Umbilical cord (tissue), 2 donors: ENCODE measurements at places on chromosomes 16 and 17.

DNA sequence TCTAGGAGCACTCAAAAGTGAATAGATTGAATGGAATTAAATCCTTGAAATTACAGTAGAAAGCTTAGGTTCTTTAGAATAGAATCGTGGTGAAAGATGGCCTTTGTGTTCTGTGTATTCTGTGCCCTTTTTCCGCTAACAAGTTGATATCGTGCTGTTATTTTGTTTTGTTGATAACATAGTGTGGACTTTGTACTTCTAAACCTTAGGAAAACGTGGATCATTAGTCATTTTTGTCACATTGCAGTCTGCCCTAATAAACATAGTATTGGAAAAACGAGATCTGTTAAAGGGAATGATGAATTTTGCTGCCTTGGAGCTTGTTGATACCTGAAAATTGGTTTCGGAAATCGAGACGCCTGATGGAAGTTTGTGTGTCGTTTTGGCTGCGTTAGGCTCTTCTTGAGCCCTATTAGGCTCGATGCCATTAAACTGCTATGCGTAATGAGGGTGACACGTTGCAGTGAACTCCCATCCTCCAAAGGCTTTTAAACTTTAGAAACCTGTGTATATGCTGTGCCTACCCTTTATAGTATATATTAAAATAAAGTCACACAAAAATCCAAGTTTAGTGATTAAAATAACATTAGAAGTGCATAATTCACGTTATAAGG lies 145.7 kb downstream of the PRKCA start:
- DNase-seq: no peak

DNA sequence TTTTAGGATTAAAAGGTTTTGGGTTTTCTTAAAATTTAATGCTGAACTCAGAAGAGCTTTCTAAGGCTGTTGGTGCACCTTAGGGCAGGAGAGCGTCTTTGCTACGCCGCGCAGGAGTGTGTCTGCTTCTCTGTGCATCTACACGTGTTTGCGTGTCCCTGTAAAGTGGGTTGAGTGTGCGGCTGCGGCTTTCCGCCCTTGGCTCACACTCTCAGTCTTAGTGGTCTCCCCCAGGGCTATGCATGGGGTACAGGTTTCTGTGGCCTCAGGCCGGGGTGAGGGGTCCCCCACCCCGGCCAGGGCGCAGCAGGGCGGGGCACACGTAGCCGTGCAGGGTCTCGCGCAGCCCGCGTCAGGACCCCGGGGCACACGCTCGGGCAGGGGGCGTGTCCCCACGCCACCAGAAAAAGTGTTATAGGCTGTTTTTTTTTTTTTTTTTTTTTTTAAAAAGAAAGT lies 727 bp upstream of the TENT4B start:
- no peak for DNase-seq

- no peak for DNase-seq
Observed at GRCh38 chr17:979212-979538, 401 bp downstream of the NXN start.

DNA sequence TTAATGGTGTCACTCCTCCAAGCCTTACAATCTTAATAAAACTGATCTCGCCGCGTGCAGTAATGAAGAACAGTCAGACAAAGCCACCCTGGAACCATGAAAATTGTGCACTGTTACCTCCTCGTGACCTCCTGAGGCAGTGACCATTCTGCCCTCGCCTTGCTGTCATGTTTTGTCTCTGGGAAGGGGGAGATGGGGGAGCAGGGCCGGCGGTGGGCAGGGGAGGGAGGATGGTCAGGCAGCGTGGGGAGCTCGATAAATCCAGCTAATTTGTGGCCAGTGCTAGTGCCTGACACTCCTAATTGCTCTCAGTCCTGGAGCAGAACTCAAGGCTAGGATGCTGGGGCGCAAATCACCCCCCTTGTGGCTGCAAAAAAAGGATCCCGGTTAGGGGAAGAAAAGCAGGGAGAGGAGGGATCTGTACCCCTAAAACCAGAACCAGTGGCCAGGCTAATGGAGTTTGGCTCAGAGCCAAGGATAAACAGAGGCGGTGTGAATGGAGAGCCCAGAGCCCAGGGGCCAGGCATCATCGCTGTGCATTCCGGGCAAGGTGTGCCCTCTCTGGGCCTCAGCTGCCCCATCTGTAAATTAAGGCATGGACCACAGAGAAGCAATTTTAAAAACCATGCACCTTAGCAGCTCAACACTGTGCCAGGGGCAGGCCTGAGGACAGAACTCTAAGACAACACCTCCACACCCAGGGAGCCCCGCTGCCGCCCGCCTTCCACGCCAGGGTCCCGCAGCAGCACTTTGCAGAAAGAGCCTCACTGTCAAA lies 113.3 kb downstream of the ZNF423 start:
- DNase-seq: no peak

DNA sequence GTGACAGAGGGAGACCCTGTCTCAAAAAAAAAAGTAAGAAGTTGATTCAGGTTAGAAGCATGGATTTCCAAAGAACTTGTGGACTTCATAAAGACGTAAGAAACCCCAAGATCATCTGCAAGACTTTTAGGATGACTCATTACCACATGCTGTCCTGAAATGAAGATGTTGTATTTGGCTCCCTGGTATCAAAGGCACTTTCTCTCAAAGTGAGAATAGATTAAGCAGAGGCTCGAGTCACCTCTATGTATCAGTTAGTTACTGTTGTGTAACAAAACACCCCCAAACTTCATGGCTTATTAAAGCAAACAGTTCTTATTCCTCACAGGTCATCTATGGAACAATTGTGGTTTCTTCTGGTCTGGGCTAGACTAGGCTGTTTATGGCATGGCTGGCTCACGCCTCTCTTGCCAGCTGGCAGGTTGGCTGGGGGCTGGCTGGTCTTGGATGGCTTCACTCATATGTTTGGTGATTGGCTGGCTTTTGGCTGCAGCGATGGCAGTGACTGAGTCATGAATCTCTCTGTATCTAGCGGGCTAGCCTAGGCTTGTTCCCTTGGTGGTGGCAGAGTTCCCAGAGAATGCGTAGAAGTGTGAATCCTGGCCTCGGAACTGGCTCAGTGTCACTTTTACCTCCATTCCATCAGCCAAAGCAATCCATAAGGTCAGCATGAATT lies 60.4 kb upstream of the MSI2 start:
- no peak for DNase-seq

DNA sequence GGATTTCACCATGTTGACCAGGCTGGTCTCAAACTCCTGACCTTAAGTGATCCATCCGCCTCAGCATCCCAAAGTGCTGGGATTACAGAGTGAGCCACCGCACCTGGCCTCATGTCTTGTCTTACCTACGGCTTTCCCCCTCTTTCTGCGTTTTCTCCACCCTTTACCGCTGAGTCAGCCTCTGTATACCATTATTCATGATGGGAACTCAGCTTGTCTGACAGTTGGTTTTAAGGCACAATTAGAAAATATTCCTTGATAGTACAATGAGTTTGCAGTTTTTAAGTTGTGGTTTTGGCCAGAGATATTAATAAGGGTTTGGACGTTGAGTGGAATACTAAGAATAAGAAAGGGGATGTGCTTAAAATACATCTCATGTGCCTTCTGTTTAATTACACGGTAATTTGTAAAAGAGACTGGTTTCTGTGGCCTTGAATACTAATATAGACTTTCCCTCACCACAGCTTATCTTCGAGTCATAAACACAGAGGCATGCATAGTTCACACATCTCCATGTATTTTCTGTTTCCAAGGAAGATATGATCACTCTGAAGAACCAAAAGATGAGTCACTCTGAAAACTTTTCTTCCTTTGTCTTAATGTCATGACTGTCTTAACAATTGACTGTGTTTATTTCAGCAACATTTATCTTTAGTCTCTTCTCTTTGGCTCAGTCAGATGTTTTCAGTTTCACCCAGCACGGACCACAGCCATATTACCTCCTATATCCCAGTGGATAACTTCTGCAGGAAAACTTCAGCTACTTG lies 54.4 kb downstream of the PITPNC1 start:
- no peak for DNase-seq

DNA sequence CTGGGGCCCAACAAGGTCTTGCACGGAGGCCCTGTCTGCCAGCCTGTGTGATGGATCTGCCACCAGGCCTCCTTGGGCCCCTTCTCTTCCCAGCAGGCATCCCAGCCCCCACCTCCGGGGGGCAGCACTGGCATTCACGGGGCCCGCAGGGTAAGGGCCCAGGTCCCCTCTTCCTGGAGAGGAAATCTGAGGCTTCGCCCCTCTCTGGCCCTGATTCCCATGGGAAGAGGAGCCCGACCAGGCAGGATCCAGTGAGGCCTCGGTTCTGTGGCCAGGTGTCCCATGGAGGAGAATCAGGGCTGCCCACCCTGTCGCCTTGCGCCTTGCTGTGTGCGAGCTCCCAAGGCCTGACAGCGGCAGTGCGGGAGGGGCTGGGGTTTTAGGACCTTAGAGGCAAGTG lies 48.4 kb downstream of the PDPK1 start:
- DNase-seq: no peak

GRCh38 chr17:44385287-44386181 lies 3.9 kb downstream of the ITGA2B start:
- peak; percentile 84 for DNase-seq

GRCh38 chr17:31216031-31216751 lies 80.8 kb downstream of the OMG start:
- peak; percentile 66 for DNase-seq

DNA sequence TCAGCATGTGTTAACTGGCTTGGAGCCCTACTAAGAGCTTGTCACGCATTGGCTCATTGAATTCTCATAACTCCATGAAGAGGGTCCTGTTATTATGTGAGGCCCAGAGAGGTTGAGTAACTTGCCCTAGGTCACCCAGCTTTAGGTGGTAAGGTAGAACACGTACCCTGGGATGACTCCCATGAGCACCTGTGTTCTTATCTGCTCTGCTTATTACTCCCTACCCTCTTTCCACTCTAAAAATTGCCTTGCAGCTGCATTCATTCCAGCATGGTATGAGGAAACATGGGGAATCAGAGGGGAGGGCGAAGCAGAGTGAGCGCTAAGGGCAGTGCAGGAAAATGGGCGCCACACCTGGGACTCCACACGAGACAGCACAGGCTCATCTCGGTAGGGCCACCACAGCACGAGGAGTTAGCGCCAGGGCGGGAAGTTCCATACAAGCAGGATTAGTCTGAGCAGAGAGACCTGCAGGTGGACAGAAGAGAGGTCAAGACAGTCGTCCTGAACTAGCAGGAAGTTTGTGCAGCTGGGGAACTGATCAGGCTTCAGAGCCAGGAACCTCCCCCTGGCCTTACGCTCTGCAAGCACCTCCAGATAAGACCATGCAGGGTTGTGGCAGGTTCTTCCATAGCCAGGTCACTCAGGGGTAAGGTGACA lies 10.1 kb downstream of the COPZ2 start:
- DNase-seq: no peak
